ENCODE measurements at places on chromosomes 11 and 22.

GRCh38 chr11:114606003-114606801 is 10.6 kb upstream of the NXPE4 start:
- DNase-seq, result no peak

DNA sequence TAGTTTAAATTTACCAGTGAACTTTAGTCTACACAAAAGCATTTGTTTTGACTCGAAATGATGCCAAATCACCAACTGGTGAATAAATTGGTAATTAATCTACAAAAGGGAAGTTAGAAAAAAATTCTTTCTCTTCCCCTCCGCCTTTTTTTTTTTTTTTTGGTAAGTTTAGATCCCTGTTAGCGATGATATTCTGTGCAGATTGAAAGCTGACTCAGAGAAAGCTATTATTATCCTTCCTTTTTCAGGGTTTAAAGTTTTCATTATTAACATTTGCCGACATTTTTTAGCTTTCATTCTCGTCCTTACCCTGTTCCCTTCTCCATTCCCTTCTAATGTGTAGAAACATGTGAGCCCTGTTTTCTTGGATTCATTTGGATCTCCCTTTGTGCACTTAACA is 16.8 kb upstream of the NUP160 start:
- DNase-seq, result no peak

GRCh38 chr22:36486619-36487384 is 5.4 kb upstream of the TXN2 start:
- DNase-seq, result no peak

- DNase-seq, result no peak
These were observed 31.8 kb downstream of the FEZ1 start for GRCh38 chr11:125464270-125464662.
